ENCODE measurements at places on chromosomes 16 and 17.

DNA sequence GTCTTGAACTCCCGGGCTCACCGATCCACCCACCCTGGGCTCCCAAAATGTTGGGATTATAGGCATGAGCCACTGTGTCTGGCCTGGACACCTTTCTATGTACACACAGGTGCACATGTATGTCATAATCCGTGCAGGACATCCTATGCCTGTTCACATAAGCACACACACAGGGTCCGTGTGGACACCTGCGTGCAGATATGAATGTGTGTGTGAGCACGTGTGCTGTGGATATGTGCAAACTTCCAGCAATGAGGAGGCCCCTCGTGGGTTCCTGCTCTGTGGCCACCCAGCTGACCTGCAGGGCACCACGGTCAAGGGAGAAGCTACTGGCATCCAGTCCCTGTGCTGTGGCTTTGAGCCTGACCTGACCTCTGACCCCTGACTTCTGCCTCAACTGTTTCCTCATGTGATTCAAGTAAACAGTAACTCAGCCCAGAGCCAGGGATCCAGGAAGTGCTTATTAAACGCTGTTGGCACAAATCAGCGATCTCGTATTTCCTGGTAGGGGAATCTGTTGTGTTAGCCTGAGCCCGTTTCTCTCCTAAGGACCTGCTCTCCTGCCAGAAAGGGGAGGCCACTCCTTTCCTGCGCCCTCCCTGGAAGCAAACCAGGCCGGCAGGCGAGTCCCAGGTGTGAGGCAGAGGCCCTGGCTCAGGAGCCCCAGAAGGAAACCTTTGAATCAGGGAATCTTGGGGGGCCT lies 6.5 kb downstream of the CPNE7 start:
- no peak for DNase-seq

- DNase-seq = no peak
These were observed 112.3 kb downstream of the PRKCA start for GRCh38 chr17:66414561-66415175.

DNA sequence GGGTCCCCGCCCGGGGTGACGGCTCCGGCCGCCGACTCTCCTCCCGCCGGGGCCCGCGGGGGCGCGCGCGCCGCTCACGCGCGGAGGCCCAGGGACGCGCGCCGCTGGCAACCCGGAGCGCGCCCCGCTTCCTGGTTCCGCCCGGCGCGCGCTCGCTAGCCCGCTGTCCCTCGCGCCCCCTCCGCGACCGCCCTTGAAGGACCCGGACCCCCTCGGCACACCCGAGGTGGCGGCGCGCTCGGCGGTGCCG lies at the start of gene STAT5B:
Gene STAT5B, minus strand, starts transcription at position 33 of the 250 bp plus-strand sequence. CDS start 44,264 bp downstream, outside the sequence.
- peak; percentile 52 for DNase-seq

GRCh38 chr16:80208015-80208414 lies 332.8 kb upstream of the DYNLRB2 start:
- no peak for DNase-seq

DNA sequence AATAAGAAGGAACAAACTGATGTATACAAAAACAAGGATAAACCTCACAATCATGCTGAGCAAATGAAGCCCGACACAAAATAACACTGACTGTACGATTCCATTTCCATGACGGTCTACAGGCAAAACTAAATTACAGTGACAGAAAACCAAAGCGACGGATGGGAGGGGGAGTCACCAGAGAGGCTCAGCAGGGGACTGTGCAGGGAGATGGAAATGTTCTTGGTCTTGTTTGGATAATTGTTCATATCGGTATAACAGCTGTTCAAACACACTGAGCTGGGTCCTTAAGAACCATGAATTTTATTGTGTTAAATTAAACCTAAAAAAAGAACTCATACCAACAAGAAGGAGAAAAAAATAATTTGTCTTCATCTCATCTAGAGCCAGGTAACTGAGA lies 97.8 kb downstream of the NXN start:
- no peak for DNase-seq

DNA sequence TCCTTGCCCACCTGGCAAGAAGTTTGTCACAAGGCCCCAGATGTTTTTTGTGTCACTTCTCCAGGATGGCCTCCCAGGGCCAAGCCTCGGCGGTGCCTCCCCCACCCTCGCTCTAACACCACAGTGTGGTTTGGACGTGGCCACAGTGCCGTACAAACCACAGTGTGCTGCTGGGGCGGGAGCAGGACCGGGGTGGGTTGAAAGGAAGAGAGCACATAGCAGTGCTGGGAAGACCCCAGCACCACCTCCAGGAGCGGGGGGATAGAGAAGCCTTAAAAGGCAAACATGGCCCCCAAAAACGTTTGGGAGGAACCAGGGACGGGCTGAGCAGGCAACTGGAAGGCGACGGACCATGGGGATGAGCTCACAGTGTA lies 5.0 kb upstream of the BCL6B start:
- DNase-seq = no peak

DNA sequence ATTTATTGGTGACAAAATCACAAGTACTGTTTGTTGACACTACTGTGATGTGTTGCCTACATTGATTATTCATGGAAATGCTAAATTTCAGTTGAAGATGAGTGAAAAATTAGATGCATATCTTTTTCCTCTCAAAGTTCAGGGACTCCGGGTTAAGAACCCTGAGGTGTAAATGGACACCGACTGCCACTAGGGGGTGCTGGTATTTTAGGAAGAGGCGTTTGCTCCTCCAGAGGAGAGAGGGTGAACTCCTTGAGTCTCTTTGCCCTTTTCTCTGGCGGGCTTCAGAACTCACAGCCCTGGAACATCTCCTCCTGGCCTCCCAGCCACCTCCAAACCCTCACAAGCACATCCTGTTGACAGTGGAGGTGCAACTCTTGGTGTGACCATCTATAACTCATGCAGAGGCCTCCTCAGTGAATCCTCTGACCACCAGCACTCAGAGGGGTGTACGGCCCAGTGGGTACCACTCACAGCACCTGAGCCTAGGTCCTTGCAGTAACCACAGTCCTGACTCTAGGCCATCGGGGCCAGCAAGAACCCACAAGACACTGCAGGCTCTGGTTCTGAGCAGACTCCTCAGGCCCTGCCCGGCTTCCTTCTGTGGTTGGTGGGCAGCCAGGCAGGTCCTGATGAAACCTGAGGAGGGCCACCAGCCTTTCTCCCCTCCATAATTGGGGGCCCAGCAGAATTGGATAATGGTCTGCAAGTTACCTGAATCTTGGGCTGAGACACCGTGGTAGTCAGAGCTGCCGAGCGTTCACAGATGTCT lies 26.2 kb upstream of the PIK3R5 start:
- DNase-seq = peak; percentile 70

Measured in stimulated activated CD4-positive, alpha-beta T cell treated with anti-CD3 and anti-CD28 coated beads, Interleukin-4, amount 100 ng/mL, for 48 hours (primary cell).